ENCODE measurements at places on chromosomes 12 and 14. TPM values are rescaled to one million over a fixed set of nuclear protein-coding genes. Genes with fewer than 3 reads are reported as not detected.
A peak's percentile ranks its signal among the peaks of the same experiment; 100 is the strongest.

GRCh38 chr12:88328090-88328489 lies 186.0 kb downstream of the TMTC3 start:
- no peak for DNase-seq

DNA sequence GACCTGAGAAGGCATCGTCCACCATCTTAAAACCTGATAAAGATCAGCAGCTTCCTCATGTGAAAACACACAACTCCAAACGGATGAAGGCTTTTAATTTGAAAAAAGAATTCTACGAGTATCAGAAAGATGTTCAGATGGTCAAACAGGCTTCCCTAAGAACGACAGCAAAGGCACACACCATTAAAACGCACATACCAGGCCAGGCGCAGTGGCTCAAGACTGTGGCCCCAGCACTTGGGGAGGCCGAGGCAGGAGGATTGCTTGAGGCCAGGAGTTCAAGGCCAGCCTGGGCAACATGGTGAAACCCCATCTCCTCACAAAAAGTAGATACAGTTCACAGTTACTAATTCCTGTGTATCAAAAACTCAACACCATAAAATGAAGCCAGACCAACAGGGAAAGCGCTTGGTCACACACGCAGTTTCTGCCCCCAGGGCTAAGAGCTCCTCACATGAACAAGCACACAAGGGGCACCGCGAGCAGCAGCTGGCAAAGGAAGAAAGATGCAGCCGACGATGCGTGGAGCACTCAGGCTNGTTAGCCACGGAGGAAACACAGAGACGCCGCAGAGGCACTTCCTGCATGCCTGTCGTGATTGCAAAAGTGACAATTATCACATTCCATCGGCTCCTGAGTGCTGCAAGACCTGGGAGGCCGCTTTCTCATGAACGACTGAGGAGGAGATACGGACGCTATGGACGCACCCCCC lies 78.0 kb downstream of the NOC4L start:
- peak; percentile 56 for DNase-seq

Gene JAG2
- total RNA-seq: 2.4 TPM

Gene GPR65
- total RNA-seq: not detected

DNA sequence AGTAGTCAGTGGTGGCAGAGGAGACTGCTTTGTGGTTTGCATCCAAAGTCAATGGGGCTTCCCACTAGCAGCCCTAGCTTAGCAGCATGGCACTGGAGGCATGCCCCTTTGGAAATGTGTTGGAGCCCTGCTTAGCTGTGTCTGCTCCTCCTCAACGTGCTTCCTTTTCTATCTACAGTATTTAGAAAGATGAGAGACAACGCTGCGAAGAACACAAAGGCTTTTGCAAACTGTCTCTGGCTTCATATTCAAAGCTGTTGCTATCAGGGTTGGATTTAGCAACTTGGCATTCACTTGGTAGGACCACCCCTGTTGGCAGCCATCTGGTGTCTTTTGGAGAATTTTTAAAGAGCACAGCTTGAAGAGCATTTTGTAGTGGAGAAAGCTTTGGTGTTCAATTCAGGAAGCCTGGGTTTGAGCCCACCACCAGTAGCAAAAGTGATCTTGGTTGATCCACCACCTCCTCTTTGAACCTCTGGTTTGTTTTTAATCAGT lies 82.1 kb upstream of the CCDC196 start:
- no peak for DNase-seq

GRCh38 chr12:11962860-11963259 lies 107.9 kb upstream of the BCL2L14 start:
- no peak for DNase-seq

- DNase-seq: no peak
These were observed 73.2 kb downstream of the RIMBP2 start for GRCh38 chr12:130642856-130643255.

Gene ABCB9
- total RNA-seq: 10.6 TPM

DNA sequence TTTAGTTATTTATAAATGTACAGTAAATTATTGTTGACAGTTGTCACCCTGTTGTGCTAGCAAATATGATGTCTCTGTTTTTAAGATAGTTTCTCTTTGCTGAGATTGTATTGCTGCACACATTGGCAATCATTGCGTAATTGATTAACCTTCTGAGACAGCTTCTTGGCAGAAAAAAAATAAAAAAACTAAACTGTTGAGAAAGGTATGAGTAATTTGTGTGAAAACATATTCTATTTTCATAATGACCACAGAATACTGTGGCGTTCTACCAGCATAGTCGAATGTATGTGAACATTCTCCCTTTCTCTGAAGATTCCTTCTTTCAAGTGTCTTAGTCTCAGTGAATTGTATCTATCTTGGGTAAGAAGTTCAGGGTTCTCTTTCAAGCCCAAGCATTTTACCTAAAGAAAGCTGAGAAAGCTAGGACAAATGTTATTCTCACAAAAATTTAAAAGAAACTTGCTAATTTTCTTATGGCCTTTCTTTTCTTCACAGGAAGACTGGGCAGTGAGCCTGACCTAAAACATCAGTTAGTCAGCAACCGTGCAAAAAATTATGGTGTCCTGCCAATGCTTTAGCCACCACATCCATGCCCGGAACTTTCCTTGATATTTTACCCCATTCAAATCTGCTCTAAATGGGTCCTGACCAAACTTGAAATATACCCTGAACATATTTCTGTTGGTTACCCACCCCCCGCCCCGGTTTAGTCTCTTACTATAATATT lies 69.0 kb upstream of the REP15 start:
- no peak for DNase-seq

Gene CLSTN3
- 85.6 TPM for total RNA-seq

DNA sequence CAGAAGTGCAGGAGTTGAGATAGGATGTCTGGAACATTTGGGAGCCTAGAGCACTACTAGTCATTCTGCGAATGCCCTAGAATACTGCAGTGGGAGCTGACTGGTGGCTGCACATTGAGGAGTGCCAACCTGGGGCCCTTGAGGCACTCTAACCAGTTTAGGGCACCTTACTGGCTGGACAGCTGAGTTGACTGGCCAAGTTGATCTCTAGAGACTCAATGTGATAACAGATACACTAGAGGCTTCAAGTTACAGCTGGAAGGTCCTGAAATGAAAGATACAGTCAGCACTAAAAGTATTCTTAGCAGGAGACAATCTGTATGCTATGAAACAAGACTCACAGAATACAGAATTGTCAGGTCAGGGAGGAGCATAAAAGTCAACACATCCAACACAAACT lies 8.0 kb downstream of the SLC8A3 start:
- DNase-seq: no peak

GRCh38 chr14:29321646-29322045 lies 555.1 kb downstream of the FOXG1 start:
- no peak for DNase-seq

Gene SLC5A8
- total RNA-seq: not detected

GRCh38 chr12:21546716-21547115 lies 20.6 kb downstream of the SPX start:
- no peak for DNase-seq

DNA sequence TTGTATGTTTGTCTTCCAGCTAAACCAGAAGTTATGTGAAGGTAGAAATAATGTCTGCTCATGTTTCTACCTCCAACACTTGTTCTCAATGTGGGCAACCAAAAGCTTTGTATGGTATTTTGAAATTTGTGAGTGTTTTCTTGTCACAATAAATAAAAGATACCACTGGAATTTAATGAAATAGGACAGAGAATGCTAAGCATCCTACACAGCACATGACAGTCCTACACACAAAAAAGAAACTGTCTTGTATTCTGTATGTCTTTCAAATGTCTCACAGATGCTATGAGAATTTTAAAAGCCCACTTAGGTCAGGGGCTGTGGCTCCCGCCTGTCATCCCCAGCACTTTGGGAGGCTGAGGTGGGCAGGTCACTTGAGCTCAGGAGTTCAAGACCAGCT lies 68.9 kb downstream of the RALGAPA1 start:
- DNase-seq: no peak

GRCh38 chr14:22096514-22096895 lies 422.9 kb upstream of the OR4E1 start:
- no peak for DNase-seq

Gene FSCB
- not detected for total RNA-seq

DNA sequence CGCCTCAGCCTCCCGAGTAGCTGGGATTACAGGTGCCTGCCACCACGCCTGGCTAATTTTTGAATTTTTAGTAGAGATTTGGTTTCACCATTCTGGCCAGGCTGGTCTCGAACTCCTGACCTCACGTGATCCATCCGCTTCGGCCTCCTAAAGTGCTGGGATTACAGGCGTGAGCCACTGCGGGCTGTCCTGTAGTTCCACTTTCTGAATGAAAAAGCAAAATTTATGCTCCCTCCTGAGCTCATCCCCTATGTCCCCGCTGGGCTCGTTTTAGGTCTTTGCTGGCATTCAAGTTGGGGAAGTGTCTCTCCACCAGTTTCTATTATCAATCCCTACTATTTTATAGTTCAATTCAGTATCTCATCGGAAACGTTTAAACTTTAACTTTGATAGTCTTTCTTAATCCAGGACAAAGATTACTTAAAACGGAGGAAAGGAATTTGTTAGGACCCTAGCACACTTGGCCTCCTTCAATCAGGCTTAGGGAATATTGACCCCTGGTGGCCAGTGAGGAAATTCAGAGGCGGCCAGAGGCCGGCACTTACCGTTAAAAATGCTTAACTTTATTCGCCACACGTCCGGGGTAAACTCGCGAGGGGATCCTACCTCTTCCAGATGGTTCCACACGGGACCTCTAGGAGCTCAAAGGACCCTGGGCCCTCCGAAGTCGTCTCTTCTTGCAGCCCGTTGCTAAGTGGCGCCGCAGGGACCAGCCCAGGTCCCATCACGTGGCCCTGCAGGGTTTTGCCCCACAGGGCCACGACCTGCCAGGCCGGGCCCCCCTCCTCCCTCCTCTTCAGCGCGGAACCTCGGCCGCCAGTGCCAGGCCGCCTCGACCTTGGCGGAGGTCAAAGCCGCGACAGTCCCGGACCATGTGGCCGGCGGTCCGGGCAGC lies 11.4 kb upstream of the DNAL1 start:
- DNase-seq: peak; percentile 23

- DNase-seq: no peak
These were observed 187.6 kb downstream of the DICER1 start for GRCh38 chr14:94969766-94970165.

DNA sequence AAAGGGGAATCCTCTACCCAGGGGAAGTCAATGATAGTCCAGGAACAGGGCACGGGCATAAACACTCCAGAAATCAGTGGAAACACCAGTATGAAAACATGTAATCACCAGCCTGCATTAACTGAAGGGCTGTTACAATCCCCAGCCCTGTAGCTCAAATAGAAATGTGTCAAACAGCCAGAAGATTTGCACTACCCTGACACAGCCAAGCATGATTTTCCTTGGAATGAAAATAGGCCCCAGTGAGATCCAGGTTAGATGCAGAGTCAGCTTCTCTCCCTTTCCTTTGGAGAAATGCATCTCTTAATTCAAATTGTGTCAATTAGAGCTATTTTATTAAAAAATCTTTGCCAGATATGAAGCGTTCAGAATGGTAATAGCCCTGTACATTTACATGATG lies 158.1 kb downstream of the RPS29 start:
- DNase-seq: no peak

Gene BATF
- not detected for total RNA-seq

GRCh38 chr12:52165096-52165855 lies 26.5 kb downstream of the KRT80 start:
- DNase-seq: no peak

GRCh38 chr12:48736456-48736855 lies 19.9 kb upstream of the CCNT1 start:
- no peak for DNase-seq

GRCh38 chr14:89493406-89493805 lies 76.4 kb upstream of the FOXN3 start:
- no peak for DNase-seq

GRCh38 chr14:103129301-103130016 lies 6.2 kb downstream of the TNFAIP2 start:
- DNase-seq: no peak

DNA sequence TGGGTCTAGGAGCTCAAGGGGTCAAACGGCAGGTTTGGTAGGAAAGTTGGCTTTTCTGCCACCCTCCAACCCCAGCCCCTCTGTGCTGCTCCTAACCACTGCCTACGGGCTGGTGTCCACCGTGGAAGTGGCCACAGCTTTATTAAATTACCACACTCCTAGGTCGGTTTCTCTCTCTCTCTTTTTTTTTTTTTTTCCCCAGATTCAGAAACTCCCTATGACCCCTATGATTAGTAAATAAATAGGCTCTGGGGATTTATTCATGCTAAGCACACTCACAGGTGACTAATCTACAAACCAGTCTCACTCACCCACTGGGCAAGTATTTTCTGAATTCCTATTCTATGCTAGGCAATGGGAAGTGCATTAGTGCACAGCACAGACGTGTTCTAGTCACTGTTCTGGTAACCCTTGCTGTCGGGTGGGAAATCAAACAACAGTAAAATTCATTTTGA lies 8.7 kb upstream of the DDX47 start:
- DNase-seq: peak; percentile 93

DNA sequence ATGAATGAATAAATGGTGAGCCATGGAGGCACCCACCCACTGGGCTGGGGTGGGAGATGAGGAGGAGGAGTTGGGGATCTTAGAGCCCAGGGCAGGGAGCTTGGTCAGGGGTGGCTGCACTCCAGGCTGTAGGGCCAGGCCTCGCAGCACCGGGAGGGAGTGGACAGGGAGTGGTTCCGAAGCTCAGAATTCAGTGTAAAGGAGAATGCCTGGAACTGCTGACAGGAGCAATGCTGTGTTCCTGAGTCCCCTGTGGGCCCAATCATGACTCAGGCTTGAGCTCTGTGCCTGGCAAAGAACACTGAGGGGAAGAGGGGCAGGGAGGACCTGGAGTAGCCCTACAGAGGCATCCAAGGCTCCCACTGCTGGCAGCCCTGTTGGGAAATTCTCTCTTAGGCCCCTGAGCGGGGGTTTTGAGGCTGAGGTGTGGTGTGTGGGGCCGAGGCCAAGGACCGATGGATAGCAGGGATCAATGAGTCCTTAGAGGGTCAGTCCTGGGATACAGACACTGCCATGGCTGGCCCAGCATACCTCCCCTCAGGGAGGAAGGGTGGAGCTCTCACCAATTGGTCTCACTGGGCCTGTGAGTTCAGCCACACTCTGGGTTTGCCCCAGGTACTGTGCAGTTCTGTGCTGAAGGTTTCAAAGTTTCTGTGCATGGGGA lies 9.5 kb upstream of the RABGGTA start:
- no peak for DNase-seq

Data from kidney epithelial cell (primary cell).